Hippocampal formation (tissue), 2 donors: ENCODE measurements at places on chromosomes 2 and 18.

GRCh38 chr2:38284971-38285370 lies 92.1 kb downstream of the ATL2 start:
- no peak for DNase-seq

DNA sequence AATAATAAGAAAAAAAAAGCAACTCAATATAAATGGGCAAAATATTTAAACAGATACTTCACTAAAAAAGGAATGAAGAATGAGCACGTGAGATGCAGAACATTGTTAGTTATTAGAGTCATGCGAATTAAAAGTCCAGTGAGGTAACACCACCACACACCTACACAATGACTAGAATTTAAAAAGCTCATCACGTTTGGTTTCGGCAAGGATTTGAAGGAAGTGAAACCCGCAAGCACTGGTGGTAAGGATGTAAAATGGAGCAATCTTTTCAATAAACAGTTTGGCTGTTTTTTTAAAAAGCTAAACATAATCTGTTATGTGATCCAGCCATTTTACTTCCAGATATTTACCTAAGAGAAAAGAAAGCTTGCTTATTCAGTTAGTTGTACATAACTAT lies 1181.6 kb upstream of the CELF4 start:
- DNase-seq, result no peak

GRCh38 chr2:120878970-120879369 lies 143.3 kb downstream of the GLI2 start:
- no peak for DNase-seq

DNA sequence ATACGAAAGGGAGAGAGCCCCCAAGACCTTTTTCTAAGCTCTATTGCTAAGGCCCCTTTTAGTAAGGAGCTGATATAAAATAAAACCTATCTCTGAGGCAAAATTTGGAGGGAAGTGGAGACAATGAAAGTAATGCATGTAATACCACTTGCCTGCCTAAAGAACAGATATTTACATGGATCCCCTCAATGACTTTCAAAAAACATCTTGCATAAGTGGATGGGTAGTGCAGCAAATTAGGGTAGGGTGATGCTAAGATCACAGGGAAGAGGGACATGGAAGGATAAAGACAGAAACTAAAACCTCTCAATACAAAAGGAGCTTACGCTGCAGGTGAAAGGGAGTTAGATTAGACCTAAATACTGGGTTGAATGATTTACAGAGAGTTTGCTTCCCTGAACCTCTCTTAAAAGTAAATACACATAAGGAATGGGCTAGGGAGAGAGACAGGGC lies 1.1 kb downstream of the ZNF513 start:
- no peak for DNase-seq

DNA sequence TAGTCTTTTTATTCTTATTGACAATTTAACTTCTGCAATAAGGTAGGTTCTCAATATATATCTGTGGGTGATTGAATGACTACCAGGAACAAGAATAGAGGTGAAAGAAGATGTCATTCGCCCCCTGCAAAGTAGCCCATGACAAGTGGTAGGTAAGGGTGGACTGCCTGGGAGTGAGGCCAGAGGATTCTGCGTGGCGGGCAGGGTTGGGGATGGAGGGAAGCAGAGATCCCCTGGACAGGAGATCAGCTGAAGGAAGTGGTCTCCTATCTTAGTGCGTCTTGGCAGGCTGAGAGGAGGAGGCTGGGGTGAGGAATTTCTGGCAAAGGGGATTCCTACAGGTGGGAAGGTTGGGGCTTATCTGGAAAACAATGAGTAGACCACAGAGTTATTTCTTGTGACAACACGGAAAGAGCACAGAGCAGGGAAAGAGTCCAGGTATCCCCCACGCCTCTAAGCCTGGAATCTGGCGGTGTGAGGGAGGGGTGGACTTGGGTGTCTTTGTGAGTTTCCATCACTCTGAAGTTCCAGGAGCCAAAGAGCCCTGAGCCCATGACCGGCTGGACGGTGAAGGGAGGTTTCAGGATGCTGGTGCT lies 21.5 kb upstream of the MYCN start:
- no peak for DNase-seq

DNA sequence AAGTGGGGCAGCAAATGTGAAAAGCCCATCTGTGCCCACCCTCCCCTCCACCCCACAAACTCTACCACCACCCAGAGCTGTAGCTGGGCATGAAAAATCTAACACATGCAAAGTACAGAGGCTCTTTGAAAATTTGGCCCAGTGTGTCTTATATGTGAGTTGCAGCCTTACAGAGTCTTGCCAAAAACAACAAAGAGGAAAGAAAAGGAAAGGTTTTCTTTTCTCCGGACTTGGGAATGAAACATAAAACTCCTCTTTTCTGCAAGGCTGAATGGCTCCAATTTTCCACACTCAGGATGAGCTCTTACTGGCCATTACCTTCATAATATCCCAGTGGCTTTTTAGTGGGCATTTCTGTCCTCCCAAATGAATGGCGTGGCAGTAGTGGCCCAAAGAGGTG lies 27.9 kb upstream of the POU3F3 start:
- DNase-seq, result no peak

- no peak for DNase-seq
These were observed 154.2 kb downstream of the MIB1 start for GRCh38 chr18:21894619-21895367.

DNA sequence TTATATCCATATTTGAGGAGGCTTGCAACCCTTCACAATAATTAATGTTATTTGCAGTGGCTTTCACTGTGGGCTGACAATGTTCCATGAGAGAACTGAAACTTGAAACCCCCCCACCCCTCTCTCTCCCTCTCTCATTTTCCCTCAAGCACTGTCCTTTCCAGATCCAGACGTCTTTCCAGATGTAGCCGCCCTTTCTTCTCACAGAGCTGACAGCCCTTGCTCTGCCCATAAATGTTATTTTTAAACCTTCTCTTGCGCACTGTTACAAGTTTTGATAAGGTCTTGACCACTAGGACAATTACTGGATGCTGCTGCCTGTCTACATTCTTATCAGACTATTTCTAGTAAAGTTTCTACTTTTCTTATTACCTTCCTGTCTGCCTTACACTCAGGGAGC lies 91.4 kb upstream of the LINC00305 start:
- DNase-seq, result no peak

DNA sequence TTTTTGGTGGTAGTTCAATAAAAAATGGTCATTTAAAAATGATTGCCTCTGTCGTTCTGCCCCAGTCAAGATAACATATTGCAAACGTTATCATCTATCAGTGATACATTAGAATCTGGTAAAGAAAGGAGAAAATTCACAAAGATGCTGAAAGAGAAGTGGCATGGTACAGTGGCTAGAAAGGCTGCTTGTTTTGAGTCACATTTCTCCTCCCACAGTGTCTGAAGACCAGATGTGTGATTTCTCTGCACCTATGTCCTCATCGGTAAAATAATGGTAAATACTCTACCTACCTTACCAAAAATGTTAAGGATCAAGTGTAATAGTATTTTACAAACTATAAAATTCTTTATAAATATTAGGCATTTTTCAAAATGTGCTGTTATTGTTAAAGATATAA lies 76.1 kb upstream of the NOSTRIN start:
- no peak for DNase-seq

GRCh38 chr2:19971691-19972090 lies 18.2 kb downstream of the WDR35 start:
- DNase-seq, result no peak

- DNase-seq, result no peak
These were observed 8.9 kb downstream of the PDCL3 start for GRCh38 chr2:100571668-100572067.

DNA sequence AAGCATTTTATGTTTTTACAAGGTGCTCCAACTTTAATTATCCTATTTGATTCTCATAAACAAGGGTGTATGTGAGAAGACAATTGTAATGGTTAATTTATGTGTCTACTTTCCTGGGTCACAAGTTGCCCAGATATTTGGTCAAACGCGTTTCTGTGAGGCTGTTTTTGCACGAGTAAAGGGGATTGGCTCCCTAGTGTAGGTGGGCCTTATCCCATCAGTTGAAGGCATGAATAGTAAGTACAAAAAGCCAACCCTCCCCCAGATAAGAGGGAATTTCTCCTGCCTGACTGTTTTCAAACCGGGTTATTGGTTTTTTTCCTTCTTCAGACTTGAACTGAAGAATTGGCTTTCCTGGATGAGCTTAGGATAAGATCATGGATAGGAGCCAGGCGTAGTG lies 224.0 kb upstream of the NCKAP5 start:
- no peak for DNase-seq

DNA sequence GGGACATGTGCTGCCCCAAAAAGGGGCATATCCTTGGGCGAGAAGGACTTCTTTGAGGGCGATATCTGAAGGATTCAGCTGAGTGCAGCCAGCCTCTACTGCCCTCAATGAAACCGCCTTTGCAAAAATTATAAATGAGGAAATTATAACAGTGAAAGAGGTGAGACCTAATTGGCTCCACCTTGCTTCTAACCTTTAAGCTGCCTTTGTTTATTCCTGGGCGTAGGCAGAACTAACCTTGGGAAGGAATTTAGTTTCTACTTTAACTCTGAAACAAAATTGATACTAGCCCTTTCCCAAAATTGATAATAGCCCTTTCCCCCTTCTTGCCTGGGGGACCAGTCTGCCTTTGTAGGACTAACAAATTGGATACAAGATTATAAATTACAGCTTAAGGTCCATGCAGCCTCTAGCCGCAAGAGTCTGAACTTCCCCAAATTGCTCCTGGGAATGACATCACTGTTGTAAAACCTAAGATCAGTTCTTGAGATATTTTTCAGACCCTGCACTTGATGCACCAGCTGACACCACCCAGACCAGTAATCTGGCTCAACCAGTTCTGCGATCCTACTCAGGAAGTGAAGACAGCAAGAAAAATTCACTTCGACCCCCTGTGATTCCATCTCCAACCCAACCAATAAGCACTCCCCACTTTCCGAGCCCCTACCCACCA lies 36.0 kb upstream of the ASAP2 start:
- DNase-seq, result no peak
